ENCODE measurements at places on chromosomes 3 and 15.

DNA sequence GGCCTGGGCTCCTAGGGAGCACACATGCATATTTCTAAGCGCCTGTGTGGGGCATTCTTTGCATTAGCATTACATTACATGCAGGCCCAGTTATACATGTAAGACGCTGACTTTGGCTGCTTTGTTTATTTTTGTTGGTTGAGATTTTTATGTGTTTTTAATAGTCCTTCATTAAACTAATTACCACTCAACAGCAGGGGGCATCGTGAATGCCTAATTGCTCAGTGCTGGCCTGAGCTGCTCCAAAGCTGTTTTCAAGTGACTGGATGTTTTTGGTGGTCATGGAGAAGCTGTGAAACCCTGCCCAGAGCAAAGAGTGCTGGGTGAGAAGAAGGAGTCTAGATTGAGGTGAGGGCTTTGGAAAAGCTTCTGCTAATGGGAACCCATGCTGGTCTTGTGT is 41.5 kb downstream of the GPD1L start:
- no peak for DNase-seq

- peak; percentile 79 for DNase-seq
Measured at GRCh38 chr3:179801263-179801662, 148.4 kb downstream of the USP13 start.

GRCh38 chr15:53976844-53977392 is 1.3 kb upstream of the UNC13C start:
- no peak for DNase-seq

GRCh38 chr3:157180262-157180661 is 20.3 kb upstream of the CCNL1 start:
- no peak for DNase-seq

- no peak for DNase-seq
Measured at GRCh38 chr3:130557336-130558035, 40.5 kb downstream of the COL6A6 start.
